ENCODE measurements at places on chromosomes 11 and 22.

DNA sequence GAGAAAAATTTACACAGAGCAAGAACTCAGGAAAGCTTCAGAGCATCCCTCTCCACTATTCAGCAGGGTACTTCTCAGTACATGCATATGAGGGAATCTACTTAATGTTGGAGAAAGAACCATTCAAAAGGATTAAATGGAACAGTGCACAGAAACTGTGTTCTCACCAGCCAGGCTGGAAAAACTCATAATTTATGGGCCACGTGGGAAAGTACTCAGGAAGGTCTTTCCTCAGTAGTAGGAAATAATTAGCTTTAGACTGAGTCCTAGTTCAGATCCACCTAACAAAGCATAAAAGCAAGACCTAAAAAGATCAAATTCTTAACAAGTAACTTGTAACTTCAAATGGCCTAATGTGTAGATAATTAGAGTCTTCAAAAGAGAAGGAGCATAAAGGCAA lies 134.0 kb downstream of the FAM76B start:
- DNase-seq = no peak

GRCh38 chr11:10750838-10751580 lies at the start of gene CTR9:
Gene CTR9 (plus strand): TSS chr11:10751246. CDS start chr11:10751413, 167 bp downstream.
- DNase-seq = peak; percentile 87

- DNase-seq = no peak
These were observed 7.0 kb downstream of the GAL start for GRCh38 chr11:68691402-68691784.

- DNase-seq = no peak
These were observed 20.8 kb upstream of the SLN start for GRCh38 chr11:107732689-107733051.

- DNase-seq = no peak
These were observed 1714.1 kb downstream of the LRRC4C start for GRCh38 chr11:39745401-39745800.

DNA sequence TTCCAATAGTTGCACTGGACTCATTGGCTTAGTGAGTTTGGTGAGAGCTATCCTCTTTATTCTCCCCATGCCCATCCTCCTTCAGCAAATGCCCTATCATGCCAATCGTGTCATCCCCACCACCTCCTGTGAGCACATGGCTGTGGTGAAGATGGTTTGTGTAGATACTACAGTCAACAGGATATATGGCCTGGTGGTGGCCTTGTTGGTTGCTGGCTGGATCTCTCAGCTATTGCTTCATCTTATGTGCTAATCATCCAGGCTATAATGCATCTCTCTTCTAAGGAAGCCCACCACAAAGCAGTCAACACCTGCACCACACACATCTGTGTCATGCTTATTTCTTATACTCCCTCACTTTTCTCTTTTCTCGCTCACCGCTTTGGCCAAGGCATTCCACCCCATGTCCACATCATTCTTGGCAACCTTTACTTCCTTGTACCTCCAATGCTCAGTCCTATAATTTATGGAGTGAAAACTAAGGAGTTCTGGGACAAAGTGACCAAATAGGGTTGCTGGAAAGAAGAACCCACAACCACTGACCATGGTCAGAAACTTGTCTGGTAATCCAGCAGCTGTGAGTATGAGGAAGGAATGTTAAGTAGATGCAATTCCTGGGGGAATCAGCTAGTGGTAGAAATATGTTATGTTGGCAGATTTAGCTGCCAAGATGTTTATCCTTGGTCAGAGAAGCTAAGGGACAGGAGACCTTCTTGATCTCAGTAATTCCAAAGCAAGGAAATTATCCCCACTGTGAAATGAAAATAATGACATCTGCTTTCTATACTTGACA lies 16.3 kb upstream of the OR56B1 start:
- no peak for DNase-seq

DNA sequence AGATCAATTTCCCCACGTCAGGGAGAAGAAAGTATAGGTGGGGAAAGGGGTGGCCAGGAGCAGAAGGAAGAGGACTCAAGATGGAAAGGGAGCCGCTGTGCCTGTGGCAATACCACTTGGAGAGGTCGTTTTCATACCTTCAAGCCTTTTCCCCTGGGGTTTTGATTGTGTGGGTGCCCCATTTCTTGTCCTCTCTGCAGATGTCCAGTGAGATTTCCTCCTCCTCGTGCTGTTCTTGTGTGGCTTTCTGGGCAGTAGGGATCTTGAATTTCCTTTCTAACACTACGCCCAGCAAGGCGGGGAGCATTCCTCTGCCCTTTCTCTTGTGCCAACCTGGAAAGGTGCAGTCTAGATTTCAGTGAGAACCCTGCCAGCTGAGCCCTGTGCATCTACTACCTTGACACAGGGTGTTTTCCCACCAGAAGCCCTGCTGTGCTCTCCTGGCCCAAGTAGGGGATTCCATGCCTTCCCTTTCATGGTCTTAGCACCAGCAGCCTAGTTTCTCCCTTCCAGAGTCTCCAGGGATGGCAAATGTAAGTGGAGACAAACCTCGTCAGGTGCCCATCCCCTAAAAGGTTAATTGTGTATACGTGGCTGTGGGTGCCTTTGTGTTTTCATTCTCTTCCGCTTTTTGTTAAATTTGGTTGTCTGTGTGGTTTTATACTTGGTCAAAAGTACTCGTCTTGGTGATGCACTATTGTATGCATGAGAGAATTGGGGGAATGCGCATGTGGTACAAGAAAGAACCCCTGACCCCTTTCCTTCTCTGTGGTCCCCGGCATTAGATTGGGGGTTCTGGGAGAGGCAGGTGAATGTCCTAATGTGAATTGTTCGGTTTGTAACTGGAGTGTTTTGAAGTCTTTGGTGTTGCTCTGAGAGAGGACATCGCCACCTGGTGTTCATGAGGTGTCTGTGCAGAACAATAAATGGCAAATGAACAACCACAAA lies 71.4 kb upstream of the MPEG1 start:
- DNase-seq = peak; percentile 32

- DNase-seq = no peak
These were observed 49.8 kb downstream of the APIP start for GRCh38 chr11:34866375-34866774.

DNA sequence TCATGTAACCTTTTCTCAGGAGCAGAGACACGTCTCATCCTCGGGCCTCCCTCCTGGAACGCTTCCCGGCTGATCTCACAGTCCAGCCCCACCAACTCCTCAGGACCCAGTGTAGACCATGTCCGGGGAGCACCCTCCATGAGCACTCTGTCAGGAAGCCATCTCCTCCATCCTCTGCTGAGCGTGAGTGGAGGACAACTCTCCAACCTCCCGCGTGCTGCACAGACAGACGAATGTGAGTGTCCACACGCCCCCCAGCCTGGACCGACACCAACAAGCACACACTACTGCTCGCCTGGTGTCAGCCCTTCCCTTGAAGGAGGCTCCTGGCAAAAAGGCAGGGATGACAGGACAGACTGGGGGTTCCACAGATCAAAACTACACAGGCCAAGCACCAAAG lies 86.6 kb downstream of the SHANK2 start:
- DNase-seq = no peak

DNA sequence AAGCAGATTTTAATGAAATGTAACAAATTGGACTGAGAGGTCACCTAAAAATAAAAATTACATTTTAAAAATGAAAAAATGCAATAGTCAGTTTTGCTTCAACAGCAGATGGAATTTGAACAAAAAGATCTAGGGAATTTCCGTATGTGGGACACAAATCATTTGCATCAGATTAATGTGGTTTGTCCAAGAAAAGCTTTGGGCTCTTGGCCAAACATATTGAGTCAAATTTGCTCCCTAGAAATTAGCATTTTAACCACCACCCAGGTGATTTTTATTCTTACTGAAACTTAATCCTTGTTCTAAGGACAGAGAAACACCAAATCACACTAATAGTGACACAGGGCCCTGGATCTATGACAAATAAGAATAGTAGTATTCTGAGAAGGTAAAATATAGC lies 1477.8 kb downstream of the FAM181B start:
- no peak for DNase-seq

GRCh38 chr11:35352077-35352888 lies 67.1 kb downstream of the SLC1A2 start:
- DNase-seq = no peak

DNA sequence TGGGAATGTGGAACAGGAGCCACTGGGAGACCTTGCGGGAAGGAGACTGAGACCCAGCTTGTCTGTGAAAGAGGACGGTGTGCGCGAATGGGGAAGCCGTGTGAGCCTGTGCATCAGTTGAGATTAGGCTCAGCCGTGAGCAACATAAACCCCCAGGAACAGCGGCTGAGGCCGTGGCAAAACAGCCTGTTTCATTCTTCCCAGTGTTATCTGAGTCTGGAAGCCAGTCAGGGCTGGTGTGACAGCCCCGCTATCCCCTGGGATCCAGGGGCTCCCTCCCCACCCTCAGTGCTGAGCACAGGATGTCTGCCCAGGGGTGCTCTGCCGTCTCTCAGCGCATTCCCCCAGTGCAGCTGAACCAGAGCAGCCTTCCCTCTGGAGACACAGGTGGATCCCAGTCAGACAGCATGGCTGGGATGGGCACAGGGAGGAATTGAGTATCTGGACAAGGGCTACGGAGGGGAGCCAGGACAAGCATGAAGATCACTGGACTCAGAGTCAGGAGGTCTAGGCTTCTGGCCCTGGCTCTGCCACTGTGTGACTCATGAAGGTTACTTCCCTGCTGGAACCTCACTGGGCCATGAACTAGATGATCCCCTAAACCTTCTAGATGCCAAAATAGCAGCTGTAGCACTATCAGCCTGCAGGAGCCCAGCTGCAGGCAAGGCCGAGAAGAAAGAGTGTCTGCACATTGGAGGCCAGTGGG lies 8.6 kb downstream of the OAF start:
- no peak for DNase-seq

DNA sequence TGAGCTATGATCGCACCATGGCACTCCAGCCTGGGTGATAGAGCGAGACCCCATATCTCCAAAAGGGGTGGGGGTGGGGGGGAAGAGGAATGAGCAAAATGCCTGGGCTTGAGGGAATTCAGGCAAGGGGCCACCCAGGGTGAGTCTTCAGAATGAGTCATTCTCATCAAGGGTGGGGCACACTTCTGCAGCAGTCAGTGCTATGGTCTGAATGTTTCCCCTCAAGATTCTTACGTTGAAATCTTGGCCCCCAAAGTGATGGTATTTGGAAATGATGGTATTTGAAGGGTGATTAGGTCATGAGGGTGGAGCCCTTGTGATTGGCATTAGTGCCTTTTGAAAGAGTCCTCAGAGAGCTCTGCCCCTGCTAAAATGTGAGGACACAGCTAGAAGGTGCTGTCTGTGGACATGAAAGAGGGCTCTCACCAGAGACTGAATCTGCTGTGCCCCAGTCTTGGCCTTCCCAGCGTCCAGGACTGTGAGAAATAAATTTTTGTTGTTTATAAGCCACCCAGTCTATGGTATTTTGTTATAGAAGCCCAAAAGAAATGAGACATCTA lies 86.4 kb upstream of the THY1 start:
- no peak for DNase-seq

DNA sequence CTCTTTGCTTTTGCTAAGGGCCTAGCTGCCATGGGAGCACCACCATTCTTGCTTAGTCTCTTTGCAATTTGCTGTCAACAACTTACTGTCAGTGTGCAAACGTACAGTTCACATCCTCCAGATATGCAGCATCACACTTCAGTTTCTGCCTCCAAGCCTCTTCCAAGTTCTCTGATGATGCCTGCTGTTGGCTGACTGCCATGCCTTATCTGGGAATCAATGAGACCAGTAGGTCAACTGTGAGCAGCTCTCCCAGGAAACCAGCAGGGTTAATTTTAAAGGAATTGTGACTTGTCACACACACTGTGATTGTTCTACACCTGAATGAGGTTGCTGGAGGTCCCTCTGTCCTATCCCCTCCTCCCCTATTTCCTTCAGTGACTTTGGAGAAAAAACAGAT lies 56.0 kb downstream of the COPB1 start:
- DNase-seq = no peak

DNA sequence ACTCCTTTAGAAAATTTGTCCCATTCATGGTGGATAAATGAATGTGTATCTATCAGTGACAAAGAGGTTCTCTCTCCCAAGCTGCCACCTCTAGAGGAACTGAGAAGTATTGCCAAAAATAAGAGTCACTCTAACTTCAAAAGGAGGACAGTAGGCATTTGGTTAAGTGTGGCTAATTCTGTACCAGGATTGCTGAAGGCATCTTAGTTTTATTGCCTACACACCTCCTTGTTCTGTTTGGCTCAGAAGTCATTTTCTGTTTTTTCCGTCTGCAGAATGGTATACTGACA lies 189.0 kb upstream of the MPPED2 start:
- no peak for DNase-seq

- DNase-seq = no peak
These were observed 29.2 kb downstream of the DDIAS start for GRCh38 chr11:82930734-82931133.

DNA sequence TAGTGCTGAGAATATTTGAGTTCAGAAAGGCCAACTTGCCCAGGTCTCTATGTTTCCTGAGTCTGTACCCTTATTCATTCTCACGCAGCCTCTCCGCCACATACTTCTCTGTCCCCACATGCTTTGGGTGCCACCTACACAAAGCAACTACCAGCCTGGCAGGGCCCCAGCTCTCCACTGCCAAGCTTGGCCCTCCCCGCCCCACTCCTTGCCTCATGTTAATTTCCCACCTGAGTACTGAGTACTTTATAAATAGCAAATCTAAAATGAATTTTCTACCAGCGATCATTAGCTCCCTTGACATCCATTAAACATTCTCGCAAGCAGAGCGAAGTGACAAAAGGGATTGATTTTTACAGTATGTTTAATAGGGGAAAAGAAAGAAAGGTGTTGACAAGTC lies 20.8 kb downstream of the NTM start:
- DNase-seq = no peak

DNA sequence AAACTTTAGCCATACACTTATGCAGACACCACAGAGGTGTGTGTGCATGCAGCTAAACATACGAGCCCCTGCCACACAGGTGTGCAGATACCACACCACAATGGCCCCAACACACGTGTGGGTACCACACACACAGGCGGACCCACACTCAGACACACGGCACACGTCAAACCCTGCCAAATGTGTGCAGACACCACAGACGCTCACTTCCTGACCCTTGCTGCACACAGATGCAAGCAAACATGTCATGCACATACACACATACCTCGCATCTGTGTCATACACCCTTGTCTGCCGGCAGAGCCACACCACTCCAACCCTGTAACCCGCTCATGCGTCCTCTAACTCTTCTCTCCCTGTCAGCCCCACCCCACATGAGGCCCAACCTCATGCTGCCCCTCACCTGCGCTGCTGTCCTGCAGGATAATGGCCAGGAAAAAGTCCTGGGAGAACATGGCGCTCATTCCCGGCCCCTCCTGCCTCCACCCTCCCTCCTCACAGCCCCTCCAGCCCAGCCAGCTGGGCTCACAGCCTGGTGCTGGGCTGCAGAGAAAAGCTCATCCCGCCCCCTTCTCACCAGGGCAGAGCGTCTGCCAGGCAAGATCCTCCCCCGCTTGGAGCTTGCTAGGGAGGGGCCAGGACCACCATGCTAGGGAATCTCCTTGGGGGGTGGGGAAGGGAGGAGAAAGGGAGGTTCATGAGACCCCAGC lies 14.2 kb downstream of the SMPD1 start:
- DNase-seq = no peak

Measured in effector memory CD4-positive, alpha-beta T cell (primary cell).